Kidney tubule cell (primary cell): ENCODE measurements at places on chromosomes 7 and 10.

GRCh38 chr10:91856637-91857036 lies 52.6 kb downstream of the FGFBP3 start:
- peak; percentile 9 for DNase-seq

- peak; percentile 76 for DNase-seq
These were observed 1.1 kb downstream of the VGF start for GRCh38 chr7:101164071-101164840.

GRCh38 chr10:75076348-75076747 lies 35.1 kb upstream of the SAMD8 start:
- DNase-seq, result no peak

- peak; percentile 92 for DNase-seq
These were observed 8.3 kb downstream of the PI4K2A start for GRCh38 chr10:97648562-97649404.

- peak; percentile 45 for DNase-seq
These were observed 162.6 kb upstream of the GDF10 start for GRCh38 chr10:47137311-47137851.

GRCh38 chr7:47609803-47610452 lies 28.0 kb upstream of the TNS3 start:
- DNase-seq, result no peak

- peak; percentile 33 for DNase-seq
These were observed 224.8 kb downstream of the RPS24 start for GRCh38 chr10:78258323-78259030.

DNA sequence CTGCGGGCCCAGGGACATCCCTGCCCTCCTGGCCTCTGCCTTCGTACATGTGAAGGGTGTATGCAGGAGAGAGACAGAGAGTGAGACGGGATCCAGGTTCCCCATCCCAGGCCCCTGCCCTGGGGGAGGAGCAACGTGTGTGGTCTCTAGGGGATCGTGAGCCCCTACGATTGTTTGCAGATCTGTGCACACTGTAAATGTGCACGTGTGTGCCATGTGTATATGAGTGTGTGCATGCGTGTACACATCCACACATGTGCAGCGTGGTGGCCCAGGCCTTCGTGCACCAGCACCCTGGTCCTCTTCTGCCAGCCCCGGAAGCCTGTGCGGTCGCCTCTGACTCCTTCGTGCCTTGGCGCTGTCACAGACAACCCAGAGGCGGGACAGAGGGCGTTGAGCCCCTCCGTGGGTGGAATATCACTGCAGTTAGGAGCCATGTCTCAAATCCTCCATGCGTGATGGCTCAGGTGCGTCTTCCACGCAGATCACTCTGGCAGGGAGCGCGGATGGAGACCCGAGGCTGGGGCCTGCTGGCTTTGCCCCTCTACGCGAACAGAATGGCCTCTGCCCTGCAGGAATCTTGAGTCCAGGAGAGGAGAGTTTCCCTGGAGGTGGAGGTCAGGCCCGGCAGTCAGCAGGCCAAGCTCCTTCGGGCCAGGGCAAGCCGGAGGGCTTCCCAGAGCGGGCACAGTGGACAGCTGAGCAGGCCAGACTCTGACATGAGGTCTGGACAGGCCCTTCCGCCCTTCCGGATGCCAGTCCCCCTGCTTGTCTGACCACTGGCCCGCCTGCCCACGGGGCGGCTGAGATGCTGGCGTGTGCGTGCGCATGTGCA lies 97.5 kb downstream of the UNCX start:
- no peak for DNase-seq

DNA sequence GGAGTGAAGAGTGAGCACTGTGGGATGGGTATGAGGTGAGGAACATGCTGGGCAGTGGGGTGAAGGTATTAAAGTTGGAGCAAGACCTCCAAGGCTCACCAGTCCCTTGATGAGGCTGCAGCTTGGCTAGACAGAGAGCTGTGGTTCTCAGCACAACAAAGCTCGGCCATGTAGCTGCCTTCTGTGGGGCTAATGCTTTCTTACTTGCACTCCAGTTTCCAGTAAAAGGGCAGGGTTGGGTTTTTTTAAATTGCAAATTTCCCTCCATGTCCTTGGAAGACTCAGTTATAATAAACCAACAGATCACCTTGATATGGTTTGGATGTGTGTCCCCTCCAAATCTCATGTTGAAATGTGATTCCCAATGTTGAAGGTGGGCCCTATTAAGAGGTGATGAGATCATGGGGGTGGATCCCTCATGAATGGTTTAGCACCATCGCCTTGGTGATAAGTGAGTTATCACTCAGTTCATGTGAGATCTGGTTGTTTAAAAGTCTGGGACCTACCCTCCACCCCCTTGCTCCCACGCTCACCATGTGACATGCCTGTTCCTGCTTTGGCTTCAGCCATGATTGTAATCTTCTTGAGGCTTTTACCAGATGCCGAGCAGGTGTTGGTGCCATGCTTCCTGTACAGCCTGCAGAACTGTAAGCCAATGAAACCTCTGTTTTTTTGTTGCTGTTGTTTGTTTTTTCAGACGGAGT lies 55.9 kb downstream of the ATXN7L1 start:
- no peak for DNase-seq

DNA sequence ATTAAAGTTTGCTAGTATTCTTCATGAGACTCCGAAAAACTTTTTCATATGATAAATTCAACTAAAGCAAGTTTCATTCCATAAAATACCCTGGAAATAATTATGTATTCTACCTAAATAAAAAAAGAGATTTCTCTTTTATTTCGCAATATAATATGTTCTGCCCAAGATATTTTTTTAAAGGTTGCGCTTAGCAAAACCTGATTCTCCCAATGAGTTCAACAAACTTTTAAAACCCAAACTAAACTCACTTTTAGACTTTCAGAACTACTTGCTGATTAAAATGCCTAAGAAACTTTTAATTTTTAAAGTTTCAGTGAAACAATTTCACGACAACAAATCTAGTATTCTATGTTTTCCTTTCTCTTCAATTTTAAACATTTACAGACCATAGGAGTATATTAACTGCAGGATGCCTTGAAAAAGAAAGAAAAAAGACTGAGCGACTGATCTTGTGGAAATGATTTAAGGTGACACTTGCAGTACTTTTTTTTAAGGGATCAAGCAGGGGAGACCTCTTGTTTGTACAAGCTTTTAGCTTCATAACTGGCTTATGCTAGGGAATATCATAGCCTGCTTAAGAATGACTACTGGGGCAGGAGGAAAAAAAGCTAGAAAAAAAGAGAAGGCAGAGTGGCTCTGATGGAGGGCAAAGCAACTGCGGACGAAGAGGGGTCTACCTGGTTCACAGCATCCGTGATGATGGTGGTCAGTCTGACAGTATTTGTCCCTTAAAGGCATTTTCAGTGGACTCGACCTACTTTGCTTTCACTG lies 1.5 kb downstream of the ZNF800 start:
- DNase-seq, result no peak

DNA sequence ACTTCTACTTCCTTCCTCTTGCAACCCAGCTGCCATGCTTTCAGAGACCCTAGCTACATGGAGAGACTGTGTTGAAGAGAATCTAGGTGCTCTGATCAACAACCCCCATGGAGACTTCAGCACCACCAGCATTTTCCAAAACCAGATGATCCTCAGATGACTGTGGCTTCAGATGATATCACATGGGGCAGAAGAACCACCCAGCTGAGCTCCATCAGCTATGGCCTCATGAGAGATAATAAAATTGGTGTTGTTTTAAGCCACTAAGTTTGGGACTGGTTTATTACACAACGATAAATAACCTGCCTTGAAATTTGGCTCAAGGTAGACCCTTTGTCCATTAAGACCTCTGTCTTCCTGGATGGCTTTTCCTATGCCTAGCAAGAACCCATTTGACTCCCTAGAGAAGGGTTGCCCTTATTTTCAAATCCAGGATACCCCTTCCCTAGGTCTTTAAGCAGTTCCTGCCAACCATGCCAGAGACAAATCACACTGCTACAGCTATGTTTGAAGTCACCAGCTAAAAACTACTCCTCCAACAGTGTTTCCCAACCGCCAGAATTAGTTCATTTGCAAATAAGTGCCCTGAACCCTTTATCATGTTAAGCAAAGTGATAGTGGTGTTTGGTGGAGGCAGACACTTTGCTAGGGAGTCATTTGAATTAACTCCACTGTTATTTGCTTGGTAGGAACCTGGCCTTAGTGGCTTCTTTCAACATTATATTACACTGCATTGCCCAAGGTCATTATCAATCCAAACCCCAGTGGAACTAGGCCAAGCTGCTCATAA lies 136.9 kb upstream of the PALS2 start:
- no peak for DNase-seq

DNA sequence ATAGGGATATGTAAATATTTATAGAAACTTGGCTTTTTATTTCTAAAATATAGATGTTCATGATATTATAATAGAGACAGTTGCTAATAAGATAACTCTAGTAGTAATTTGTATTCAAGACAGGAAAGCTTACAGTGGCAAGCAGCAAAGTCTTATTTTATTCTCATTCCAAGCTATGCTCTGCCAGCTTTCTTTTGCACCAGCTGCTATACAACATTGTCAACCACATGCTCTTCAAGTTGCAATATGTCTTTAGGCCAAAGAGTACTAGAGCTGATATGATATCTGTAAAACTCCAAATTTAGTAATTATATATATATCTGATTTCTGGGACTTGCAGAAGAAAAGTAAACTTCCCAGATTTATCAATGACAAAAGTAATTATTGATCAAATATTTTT lies 350.1 kb downstream of the HGF start:
- no peak for DNase-seq

DNA sequence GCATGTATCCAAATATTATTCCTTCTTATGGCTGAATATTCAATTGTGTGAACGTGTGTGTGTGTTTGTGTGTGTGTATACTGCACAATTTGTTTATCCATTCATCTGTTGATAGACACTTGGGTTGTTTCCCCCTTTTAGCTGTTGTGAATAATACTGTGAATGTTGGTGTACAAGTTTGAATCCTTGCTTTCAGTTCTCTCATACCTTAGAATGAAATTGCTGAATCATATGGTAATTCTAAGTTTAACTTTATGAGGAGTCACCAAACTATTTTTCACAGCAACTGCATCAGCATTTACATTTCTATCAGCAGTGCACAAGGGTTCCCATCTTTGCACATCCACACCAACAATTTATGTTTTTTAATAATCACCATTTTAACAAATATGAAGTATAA lies 86.9 kb upstream of the GATAD1 start:
- DNase-seq, result no peak

DNA sequence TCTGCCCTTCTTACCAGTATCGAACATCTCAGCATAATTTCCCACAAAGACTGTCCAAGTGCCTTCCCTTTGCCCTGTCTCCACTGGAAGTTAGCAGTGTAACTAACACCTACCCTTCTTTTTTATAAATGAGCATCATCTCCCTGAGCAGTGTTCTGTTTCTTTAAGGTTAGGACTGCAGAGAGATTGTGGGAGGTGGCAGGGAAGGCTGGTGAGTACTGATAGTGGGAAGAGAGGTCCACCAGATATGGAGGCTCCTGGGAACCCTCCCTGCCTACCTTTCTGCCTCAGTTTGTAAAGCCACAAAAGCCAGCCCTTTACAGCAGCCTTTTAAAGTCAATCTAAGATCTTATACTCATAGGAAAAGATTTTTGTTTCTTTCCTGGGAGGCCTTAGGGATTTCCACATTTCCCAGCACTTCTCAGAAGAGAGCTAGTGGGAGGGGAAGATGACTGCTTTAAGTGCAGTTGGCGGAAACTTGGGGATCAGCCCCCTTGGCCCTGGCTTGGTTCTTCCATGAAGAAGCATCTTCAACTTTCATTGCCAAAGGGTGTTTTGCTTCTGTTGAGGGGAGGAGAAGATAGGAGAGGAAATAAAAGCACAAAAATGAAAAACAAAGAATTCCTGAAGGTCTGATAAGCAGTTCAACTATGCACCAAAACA lies 36.6 kb upstream of the CALD1 start:
- DNase-seq, result no peak

DNA sequence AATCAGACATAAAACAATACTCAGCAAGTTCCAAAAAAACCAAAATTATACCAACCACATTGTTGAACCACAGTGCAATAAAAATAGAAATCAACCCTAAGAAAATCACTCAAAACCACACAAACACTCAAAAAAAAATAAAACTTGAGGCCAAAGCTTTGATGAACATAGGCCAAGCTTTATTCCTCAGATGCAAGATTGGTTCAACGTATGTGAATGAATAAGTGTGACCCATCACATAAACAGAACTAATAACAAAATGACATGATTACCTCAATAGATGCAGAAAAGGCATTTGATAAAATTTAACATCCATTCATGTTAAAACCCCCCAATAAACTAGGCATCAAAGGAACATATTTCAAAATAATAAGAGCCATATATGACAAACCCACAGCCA lies 506.1 kb upstream of the FZD8 start:
- no peak for DNase-seq

DNA sequence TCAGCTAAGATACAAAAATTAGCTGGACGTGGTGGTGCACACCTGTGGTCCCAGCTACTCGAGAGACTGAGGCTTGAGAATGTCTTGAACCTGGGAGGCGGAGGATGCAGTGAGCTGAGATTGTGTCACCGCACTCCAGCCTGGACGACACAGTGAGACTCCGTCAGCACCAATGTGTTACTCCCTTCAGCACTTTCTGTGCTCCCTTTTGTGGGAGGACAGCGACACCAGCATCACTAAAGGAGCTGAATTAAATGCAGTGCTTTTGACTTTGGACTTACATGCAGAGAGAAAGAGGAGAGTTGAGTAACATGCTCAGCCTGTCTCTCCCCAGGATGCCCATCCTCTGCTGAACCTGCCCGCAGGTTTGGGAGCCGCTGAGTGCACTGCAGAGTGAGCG lies 92.2 kb upstream of the RHEB start:
- DNase-seq, result no peak

GRCh38 chr10:92830478-92831389 lies 17.6 kb upstream of the EXOC6 start:
- no peak for DNase-seq

DNA sequence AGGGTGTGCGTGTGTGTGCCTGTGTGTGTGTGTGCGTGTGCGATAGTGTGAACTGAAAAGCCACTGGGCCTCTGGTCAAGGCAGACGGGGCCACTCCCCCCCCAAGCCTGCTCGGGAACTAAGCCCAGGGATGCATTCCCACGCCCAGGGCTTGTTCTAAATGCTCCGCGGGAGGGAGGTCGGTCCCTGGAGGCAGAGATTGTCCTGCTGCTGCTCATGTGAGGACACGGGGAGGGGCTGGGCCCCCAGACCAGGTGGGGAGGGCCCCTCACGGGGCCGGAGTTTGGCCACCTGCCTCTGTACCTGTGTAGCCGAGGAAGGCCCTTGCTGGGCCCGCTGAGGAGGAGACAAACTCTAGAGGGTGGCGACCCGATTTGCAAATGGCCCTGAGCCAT lies 93.9 kb downstream of the PDGFA start:
- no peak for DNase-seq

- no peak for DNase-seq
These were observed 95.4 kb downstream of the ELMO1 start for GRCh38 chr7:37352974-37353948.
